Body of pancreas (tissue), 4 donors: ENCODE measurements at places on chromosomes 11 and 22. TPM values are rescaled to one million over a fixed set of nuclear protein-coding genes. Genes with fewer than 3 reads are reported as not detected.

DNA sequence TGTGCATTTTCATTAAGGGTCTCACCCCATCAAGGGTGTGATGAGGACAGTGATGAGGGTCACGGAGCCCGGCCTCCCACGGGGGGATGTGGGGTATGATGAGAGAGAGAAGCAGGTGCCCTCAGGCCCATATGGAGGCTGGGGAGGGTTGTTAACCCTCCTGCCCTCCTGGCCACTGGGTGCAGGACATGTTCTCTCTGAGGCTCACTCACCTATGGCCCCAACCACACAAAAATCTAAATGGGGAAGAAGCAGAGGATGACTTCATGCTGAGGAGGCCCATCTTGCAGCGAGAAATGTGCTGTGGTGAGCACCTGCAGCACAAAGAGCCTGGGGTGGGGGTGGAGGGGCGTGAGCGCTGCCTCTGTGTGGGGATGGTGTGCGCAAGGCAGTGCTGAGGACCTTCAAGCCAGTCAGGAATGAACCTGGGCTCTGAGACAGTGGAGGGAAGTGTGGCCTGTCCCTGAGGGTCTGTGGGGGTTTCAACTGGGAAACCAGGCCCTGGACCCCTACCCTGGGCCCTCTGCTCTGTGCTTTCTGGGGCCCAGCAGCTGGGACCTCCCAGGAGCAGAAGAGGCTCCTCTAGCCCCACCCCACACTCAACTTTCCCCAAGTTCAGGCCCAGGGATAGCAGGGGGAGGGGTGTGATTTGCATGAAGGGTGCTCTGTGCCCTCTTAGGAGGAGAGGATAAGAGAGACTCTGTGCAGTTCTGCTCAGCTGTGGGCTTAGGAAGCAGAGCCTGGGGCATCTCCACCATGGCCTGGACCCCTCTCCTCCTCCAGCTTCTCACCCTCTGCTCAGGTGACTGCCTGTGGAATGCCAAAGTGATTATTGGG lies 43.0 kb upstream of the TOP3B start:
- H3K27ac ChIP-seq = no peak overlapping the region
- no peaks in the 10 kb centered on the region for H3K4me1 ChIP-seq
- no peaks in the 10 kb centered on the region for H3K36me3 ChIP-seq
- no peaks in the 10 kb centered on the region for H3K27me3 ChIP-seq

DNA sequence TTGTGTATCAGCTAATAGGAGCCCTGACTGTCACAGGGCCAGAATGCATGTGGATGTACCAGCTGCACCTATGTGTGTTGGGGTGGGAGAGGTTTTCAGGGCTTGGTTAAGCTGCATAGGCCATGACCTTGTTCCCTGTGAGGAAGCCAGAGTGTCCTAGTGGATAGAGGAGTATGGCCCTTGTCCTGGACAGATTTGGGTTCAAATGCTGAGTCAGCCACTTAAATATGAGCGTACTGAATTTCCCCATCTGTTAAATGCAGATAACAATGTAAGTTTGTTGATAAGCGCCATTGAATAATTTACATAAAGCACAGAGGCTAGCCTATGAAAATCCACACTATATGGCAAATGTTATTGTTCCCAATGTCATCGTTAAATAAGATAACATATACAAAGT lies 74.4 kb downstream of the PANX1 start:
- H3K27me3 ChIP-seq = no peaks in the 10 kb centered on the region
- DNase-seq = no peak
- no peak overlapping the region for H3K27ac ChIP-seq
- H3K4me1 ChIP-seq = no peaks in the 10 kb centered on the region

- H3K4me3 ChIP-seq = no peak overlapping the region
- no peak overlapping the region for H3K27ac ChIP-seq
- H3K4me1 ChIP-seq = peaks cover 4% of the 10 kb centered on the region
- no peak for DNase-seq
- H3K27me3 ChIP-seq = no peaks in the 10 kb centered on the region
Observed at GRCh38 chr11:45204761-45205160, 58.3 kb downstream of the PRDM11 start.

DNA sequence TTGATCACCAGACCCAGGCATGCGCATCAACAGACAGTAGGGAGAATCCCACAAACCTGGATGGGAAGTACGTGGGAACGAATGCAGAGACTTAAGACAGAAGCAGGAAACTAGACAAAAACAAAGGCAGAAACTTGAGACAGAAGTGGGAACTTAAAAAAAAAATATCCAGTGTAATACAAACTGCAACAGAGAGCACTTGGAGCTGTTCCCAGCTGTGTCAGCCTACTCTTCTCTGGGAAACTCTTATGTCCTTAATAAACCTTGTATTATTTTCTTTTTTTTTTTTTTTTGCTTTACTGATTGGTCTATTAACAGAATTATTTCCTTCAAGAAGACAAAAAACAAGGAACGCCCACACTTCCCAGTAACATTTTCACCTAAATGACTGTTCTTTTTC lies 1818.1 kb upstream of the RAG2 start:
- no peaks in the 10 kb centered on the region for H3K27me3 ChIP-seq
- DNase-seq = no peak
- no peaks in the 10 kb centered on the region for H3K4me1 ChIP-seq
- H3K36me3 ChIP-seq = no peaks in the 10 kb centered on the region
- H3K4me3 ChIP-seq = no peak overlapping the region

DNA sequence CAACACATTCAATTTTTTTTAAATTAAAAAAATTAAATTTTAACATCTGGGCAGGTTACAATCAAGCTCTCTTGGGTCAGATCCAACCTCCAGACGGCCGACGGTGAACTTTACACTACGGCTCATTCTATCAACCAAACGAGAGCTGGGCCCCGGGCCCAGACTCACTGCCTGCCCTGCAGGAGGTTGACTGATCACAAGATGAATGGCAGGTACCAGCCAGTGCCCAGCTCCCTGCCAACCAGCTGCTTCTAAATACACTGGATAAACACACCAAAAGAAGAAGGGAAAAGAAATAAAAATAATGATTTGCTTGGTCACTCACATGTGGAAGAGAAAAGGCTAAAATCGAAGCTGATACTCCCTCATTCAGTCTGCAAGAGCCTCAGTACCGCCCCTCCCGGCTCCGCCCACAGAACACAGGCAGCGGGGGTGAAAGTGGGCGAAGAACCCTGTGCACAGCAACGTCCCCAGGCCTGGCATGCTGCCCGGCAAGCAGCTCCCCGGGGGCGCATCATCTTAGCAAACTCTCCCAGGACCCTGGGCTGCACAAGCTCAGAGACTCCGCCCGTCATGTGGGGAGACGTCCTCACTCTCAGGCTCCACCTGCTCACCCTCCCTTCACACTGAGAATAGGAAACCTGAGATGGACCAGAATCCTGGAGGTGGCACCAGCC lies 303.4 kb downstream of the SHANK2 start:
- peak; percentile 73 for DNase-seq
- H3K4me1 ChIP-seq = peaks cover 14% of the 10 kb centered on the region
- H3K27me3 ChIP-seq = no peaks in the 10 kb centered on the region
- H3K4me3 ChIP-seq = no peak overlapping the region

DNA sequence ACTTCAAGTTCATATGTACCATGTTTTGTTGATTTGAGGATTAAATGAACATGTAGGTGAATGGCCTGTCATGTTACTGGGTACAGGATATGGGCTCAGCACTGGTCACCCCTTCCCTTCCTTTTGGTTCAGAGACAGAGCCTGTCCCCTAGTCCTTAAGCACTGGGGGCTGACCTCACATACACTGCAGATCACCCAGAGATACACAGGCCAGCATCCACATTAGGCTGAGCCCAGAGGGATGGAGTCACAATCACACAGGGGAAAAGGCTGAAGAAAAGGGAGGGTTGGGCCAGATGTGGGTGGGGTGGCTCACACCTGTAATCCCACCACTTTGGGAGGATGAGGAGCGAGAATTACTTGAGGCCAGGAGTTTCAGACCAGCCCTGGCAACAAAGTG lies 62.3 kb downstream of the IGLL5 start:
- no peaks in the 10 kb centered on the region for H3K36me3 ChIP-seq
- H3K4me3 ChIP-seq = no peak overlapping the region
- no peak for DNase-seq
- H3K4me1 ChIP-seq = peaks cover 3% of the 10 kb centered on the region
- no peak overlapping the region for H3K27ac ChIP-seq

DNA sequence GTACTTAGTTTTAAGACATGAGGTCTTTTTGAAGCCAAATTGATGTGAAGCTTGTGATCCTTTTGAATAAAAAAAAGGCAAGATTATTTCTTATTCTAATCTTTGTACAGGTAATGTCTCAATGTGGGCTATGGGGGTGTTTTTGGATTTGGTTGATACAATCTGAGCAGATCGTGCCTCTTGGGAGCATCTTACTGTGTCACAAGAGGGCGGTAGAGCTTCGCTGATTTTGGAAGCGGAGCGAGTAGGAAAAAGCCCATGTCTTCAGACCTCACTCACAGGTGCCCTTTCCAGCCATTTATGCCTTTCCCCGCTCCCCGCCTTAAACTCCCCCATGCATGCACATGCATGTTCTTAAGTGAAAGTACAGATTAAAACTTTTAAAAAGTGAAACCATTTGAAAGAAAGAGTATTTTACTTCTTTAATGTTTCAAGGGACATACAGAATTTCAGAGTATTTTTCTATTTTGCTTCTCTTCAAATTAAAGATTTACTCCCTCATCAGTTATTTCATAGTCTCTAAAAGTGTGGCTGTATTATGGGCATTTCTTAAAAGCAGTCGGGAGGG lies 18.8 kb downstream of the DDX25 start:
- peak; percentile 69 for DNase-seq
- peaks cover 11% of the 10 kb centered on the region for H3K4me1 ChIP-seq
- H3K27ac ChIP-seq = no peak overlapping the region

DNA sequence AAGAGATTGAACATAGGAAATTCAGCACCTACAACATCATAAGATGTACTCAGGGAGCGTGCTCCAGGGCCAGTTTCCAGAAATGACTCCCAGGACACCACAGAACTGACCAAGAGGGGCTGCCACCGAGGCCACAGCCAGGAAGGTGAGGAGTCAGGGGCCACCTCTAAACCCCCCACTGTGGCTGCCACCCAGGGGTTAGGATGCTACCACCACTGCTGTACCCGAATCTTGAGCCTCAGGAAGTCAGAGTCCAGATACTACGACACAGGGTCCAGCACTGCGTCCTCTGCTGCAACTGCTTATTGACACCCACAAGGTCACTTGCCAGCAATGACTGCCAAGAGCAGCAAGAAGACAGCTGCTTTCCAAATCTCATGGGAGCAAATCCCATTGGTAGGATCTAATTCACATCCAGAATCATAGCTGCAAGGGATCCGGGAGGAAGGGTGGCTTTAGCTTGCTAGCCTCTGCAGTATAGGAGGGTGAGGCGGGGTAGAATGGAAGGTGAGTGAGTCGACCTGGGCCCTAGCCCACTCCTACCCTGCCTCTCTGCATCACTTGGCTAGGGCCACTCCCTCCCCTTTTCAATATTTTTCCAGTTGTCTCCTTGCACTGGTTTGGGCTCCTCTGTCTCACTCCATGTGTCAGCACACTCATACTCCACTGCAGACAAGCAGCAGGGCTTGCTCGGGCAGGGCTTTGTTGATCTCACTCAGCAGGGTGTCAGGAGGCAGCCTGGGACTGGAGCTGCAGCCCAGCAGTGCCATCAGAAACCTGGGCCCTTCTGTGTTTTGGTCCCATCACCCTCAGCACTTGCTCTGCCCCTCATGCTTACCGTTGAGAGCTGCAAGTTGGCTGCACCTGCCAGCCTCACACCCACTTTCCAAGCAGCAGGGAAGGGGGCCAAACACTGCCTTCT lies 18.1 kb upstream of the CYTH4 start:
- no peak overlapping the region for H3K27ac ChIP-seq
- peaks cover 4% of the 10 kb centered on the region for H3K4me1 ChIP-seq
- no peaks in the 10 kb centered on the region for H3K36me3 ChIP-seq
- no peak overlapping the region for H3K4me3 ChIP-seq
- no peaks in the 10 kb centered on the region for H3K27me3 ChIP-seq

DNA sequence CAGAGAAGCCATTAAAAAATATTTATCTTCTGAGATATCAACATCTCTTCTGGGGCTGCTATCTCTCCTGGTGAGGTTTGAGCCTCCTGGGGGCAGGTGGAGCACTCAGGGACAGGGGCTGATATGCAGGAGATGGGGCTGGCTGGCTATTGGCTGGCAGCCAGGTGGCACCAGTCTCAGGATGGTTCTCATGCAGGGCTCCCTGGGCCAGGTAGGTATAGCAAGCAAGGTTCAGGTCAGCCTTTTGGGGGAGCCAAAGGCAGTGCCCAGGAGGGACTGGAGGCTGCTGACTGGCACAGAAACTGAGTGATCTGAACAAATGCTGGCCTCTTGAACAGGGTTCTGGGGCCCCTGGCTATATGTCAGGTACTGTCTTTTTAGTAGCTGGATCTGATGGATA lies 29.7 kb upstream of the EMSY start:
- DNase-seq = no peak
- H3K27me3 ChIP-seq = no peaks in the 10 kb centered on the region
- no peak overlapping the region for H3K27ac ChIP-seq
- H3K4me3 ChIP-seq = no peak overlapping the region

DNA sequence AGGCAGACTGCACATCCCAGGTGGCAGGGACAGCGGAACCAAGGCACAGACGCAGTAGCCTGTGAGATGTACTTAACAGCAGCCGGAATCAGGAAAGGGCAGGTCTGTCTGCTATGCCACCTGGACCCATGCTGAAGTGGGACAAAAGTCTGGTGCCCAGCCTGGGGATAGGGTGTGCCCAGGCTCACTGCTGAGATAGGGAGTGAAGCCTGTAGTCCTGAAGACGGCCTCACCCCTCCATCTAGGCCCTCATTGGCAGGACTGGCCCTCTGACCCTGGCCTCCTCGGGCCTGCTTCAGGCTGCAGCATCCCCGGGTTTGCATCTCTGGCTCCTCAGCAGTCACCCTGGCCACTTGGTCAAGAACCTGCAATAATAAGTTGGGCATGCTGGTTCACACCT lies 32.4 kb upstream of the TSKU start:
- H3K4me3 ChIP-seq = no peak overlapping the region
- H3K36me3 ChIP-seq = no peaks in the 10 kb centered on the region
- no peak overlapping the region for H3K27ac ChIP-seq
- H3K27me3 ChIP-seq = no peaks in the 10 kb centered on the region

- no peaks in the 10 kb centered on the region for H3K27me3 ChIP-seq
- no peak overlapping the region for H3K27ac ChIP-seq
- H3K4me3 ChIP-seq = no peak overlapping the region
Observed at GRCh38 chr22:25726241-25726640, 15.7 kb upstream of the MYO18B start.

The PGR gene
- 2.3 TPM for total RNA-seq

The KIRREL3 gene
- total RNA-seq = not detected

The OR2D2 gene
- total RNA-seq = 0.78 TPM

The FLRT1 gene
- not detected for total RNA-seq

The OSBPL5 gene
- 62.0 TPM for total RNA-seq

The TSPAN32 gene
- 5.9 TPM for total RNA-seq

The SSTR3 gene
- total RNA-seq = 4.2 TPM

The SOX10 gene
- 0.66 TPM for total RNA-seq

The TENM4 gene
- 0.78 TPM for total RNA-seq

The TRIM49 gene
- not detected for total RNA-seq
